Breast epithelium (tissue), 4 donors: ENCODE measurements at places on chromosomes 6 and 20.
A peak's percentile ranks its signal among the peaks of the same experiment; 100 is the strongest.

DNA sequence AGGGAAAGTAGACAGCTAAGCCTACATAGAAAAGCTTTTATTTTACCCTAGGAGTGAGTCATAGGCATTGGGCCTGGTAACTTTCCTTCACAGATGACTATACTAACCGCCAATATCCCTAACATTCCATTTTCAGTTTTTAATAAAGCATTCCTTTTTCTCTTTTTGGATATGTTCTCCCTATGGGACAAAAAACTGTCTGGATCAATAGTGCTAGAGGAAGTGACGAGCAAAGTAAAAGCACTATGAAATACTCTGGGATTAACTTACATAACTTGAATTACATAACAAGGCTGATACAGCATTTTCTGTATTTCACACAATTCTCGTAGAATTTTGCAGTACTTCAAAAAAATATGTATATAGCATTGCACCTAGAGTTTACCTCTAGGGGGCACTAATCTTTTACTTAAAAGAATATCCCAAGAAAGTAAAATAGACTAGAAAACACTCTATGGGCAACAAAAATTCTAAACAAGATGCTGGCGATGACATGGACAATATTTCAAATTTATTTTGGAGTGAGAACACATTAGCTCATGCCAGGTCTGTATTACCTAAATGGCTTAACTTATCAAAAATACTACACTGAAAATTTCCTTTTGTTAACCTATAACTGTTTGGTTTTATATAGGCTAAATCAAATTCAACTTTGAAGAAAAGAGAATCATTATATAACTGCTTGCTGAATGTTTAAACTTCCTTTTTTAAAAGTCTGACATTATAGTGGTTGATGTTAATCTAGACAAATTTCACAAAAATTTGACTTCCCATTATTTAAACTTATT lies 66.3 kb upstream of the DST start:
- no peak for DNase-seq

GRCh38 chr20:20089018-20089417 lies 36.7 kb downstream of the CFAP61 start:
- no peak for DNase-seq

DNA sequence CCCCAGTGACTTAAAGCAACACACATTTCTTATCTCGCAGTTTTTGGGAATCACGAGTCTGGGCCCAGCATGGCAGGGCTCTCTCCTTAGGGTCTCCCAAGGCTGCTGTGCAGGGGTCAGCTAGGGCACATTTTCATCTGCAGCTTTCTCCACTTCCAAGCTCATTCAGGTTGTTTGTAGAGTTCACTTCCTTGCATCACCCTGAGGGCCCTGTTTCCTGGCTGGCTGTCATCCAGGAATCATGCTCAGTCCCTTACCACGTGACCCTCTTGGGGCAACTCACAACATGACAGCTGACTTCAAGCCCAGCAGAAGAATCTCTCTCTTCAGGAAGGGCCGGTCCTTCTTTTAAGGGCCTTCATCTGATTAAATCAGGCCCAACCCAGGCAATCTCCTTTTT lies 21.3 kb downstream of the SNAP25 start:
- DNase-seq = peak; percentile 62

GRCh38 chr6:167892835-167893815 lies 66.4 kb downstream of the AFDN start:
- no peak for DNase-seq

DNA sequence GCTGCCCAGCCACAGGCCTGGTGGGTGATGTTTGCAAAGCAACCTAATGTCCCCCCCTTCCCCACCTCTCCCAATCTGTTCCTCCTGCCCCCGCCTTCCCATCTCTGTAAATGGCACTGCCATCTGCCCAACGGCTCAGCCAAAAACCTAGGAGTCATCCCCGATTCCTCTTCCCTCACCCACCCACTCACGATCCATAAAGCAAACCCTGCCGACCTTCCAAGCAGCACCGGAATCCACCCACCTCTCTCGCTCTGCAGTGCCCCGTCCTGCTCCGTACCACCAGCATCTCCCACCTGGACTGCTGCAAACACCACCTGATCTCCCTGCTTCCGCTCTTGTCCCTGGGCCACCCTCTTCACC lies 37.6 kb downstream of the SULF2 start:
- no peak for DNase-seq

DNA sequence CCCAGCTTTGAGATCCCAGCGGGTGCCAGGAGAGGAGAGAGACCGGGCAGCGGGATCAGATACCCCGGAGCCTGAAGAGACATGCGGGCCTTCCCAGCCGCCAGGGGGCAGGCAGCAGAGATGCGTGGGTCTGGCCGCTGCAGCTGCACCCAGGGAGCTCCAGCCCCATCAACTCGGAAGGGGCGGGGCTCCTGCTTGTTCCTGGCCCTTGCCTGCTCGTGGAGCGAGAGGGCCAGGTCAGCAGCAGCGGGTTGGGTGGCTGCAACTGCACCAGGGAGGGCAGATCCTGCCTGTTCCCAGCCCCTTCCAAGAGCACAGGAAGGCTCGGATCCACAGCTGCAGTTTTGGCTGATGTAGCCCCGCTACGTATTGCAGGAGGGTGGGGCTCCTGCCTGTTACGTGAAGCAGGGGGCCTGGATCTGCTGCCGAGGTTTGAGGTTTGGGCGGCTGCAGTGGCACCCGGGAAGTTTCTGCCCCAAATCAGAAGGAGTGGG lies 532.8 kb downstream of the RFPL4B start:
- no peak for DNase-seq

GRCh38 chr20:59788196-59788735 lies 145.2 kb downstream of the SYCP2 start:
- no peak for DNase-seq

DNA sequence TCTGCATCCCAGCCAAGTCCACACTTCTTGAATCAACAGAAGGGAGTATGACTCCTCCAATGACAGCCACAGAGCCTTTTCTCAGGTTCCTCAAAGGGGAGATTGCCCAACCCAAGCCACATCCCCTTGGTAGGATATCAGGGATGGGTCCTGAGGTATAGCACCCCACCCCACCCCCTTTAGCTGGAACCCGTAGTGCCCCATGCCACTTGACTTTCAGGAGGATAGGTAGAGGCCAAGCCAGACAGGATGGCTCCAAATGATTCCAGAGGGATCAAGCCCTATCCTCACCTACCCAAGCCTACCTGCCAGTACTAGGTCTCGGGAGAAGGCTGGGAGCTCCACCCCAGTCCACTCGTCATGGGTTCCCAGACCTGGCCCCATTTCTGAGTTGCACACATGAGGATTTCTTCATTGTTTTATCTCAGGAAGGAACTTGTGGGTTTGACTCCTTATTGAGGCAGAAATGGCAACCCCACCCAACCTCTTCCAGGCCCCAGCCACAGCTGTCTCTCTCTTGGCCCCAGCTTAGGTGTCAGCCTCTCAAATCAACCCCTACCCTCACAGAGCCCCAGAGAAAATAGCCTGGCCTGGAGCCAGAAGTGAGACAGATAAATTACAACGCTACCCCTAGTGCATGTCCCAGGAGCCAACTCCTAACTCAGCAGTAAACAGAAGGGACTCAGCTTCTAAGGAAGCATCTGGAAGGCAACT lies 3.6 kb downstream of the CCND3 start:
- DNase-seq = no peak
